Nucleus accumbens (tissue), 56 donors: ENCODE measurements at places on chromosomes 4 and X.

- DNase-seq, result no peak
Observed at GRCh38 chr4:10057023-10057395, 35.7 kb upstream of the SLC2A9 start.

DNA sequence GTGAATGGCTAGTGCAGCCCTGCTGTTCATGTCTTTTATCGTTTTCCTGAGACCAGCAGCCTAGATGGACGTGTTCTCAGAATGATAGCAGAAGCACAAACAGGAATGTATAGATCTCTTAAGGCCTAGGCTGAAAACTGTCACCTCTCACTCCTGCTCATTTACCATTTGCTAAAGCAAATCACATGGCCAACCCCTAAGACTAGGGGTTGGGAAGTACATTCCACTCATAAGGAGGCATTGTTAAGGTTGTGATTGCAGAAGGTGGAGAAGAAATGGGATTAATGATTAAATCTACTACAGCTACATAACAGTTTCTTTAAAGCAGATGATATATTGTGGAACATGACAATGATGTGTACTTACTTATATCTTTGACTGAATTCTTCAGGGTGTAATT is 536.8 kb upstream of the FTHL17 start:
- DNase-seq, result no peak

- DNase-seq, result no peak
Observed at GRCh38 chrX:86066998-86067397, 19.6 kb upstream of the CHM start.

GRCh38 chr4:21248331-21248730 is 548.1 kb downstream of the PACRGL start:
- DNase-seq, result no peak

DNA sequence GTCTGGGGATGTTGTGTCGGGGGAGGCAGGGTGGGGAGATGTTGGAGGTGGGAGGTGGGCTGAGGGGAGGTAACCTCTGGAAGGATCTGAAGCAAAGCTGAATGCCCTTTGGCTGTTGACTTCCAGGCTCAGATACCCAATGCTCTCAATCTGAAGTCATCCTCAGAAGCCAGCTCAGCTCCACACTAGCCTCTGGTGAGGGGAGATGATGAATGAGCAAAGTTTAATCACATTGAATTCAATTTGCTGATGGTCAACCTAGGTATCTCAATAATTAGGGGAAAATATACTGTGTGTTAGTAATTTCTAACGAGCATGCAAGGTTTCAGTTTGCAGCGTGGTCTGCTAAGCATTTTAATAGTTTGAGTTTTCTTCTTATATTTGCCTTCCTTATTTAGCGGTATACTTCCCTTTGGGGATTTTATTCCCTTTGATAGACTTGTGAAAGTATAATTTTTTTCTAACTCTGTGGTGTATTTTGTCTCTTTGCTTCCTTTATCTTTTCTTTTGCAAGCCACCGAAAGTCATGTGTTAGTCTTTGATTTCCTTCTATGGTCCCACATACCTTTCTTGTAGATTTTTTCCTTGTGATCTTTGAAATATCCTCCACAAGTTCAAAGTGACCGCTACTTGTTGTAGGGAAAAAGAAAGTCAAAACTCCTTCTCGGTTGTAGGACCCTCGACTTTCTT is 146.3 kb upstream of the LEF1 start:
- DNase-seq, result no peak

- no peak for DNase-seq
Observed at GRCh38 chrX:10356979-10357378, 200.2 kb downstream of the CLCN4 start.

DNA sequence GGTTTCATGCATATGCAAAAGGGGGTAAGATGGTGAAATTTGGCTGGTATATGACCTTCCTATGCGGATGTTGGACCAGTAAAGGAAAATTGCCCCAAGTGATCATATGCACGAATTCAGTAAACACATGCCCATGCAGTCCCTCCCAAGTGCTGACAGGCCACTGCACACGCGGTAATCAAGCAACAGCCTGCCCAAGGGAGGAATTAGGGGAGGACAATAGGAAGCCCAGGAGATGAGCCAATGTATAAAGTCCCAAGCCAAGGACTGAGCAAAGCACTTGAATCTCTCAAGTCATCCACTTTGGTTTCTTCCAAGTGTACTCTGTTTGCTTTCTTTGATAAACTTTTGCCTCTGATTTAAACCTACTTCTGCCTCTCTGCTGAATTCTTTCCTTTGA is 21.1 kb downstream of the MAGEB16 start:
- DNase-seq, result no peak

DNA sequence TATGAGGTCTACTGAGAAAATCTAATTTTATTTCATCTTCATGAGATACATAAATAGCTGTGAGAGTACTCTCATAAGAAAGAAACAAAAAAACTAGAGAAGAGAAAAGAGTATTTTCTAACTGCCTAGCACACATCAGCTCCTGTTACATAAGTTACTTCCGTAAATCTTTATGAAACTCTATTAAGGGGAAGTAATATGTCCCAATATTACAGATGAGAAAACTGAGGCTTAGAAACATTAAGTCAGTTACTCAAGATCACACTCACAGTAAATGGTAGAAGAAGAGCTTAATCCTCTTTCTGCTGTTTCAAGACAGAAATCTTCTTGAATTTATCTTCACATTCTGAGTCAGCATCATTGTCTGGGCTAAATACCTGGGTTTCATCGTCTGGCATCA is 164.1 kb downstream of the DTHD1 start:
- DNase-seq, result no peak

- no peak for DNase-seq
Observed at GRCh38 chr4:20323991-20324390, 72.3 kb downstream of the SLIT2 start.

GRCh38 chr4:32216502-32216901 is 1496.3 kb downstream of the PCDH7 start:
- DNase-seq, result no peak

DNA sequence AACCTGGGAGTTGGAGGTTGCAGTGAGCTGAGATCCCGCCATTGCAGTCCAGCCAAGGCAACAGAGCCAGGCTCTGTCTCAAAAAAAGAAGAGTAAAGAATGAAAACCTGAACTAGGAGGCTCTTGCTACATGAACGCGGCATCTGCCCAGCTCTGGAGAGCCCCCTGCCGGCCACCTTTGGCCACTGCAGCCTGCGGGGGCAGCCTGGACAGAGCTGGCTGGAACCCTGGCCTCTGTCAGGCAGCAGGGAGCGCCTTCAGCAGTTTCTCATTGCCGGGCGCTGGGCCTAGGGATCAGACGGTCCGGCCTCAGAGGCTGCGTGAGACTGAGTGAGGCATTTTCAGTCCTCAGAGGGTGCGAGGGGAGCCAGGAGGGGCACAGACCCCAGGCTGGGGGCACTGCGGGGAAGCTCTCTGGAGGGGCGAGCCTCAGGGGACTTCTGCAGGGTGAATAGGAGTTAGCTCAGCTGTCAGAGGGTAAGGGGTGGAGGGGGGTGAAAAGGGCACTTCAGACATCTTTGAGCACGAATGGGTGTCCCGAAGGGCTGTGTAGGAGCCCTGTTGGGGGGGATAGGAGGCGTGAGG is 17.5 kb downstream of the DOK7 start:
- peak; percentile 34 for DNase-seq

DNA sequence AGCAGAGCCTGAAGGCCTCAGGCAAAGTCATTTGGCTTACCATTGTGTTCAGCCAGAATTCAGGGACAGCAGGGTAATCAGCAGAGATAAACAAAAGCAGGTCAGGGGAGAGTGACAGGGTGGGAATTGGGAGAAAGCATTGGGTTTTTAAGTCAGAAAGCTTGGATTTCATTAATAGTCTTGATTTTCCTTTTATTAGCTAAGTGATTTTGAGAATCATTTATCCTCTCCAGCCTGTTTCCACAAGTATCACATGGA is 410.1 kb downstream of the HNRNPD start:
- DNase-seq, result no peak

GRCh38 chr4:4841156-4841555 is 18.3 kb upstream of the MSX1 start:
- DNase-seq, result no peak

GRCh38 chr4:71261633-71262121 is 77.1 kb upstream of the SLC4A4 start:
- no peak for DNase-seq

- DNase-seq, result no peak
Observed at GRCh38 chrX:9354918-9355317, 109.9 kb upstream of the TBL1X start.

DNA sequence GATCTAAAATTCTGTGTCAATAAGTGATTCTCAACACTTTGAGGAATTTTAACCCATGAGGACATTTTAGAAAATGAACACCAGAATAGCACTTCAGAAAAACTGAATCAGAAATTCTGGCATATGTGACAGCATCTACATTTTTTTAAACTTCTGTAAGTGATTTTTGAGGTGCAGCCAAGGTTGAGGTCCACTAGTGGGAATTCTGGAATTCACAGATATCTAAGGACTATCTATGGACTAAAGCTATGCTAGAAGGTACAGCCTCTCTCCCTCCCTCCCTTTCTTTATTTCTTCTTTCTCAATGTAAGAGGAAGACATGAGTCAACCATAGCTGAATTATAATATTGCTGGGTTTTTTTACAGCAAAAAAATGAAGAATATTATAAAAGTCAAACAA is 508.2 kb upstream of the ATOH1 start:
- no peak for DNase-seq

GRCh38 chr4:178602833-178603232 is 1160.6 kb upstream of the AGA start:
- DNase-seq, result no peak

DNA sequence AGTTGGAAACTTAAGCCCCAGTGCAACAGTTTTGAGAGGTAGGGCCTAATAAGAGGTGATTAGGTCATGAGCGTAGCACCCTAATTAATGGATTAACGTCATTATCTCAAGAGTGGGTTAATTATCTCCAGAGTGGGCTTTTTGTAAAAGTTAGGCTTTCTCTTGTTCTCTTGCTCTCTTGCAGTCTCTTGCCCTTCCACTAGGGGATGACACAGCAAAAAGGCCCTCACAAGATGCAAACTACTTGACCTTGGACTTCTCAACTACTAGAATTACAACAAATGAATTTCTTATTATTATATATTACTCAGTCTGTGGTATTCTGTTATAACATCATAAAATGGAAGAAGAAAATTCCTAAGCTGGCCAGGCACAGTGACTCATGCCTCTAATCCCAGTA is 22.1 kb upstream of the NDST3 start:
- DNase-seq, result no peak

DNA sequence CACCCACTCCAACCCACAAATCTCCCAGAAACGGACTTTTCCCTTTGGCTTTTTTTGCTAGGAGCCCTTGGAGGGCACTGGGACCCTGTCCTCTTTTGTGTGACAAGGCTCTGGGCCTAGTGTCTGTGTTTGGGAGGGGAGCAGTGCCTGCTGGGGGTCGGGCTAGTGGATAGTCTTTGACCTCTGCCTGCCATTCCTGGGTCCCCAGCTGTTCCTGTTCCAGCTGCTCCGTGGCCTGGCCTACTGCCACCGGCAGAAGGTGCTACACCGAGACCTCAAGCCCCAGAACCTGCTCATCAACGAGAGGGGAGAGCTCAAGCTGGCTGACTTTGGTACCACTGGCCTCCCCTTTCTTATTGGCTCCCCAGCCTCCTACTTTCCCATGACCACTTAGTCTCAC is 6.7 kb upstream of the USP11 start:
- no peak for DNase-seq

DNA sequence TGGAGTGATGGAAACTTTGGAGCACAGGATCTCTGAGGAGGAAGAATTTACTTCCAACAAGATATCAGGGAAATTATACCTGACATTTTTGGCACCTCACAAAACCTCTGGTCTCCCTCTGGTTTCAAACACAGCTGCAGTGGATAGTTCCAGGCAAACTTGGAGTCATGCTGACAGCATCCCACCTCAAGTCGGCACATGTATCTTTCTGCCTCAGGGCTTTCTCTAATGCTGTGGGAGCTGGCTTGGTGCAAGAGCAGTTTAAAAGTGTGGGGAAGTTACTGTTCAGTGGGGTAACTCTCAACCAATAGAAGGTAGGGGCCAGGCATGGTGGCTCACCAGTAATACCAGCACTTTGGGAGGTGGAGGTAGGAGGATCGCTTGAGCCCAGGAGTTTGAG is 207.1 kb upstream of the NHS start:
- DNase-seq, result no peak

- no peak for DNase-seq
Observed at GRCh38 chr4:133537780-133538281, 388.7 kb downstream of the PCDH10 start.

GRCh38 chrX:21440911-21441310 is 66.7 kb downstream of the CNKSR2 start:
- no peak for DNase-seq

GRCh38 chrX:79161655-79162054 is 17.2 kb downstream of the GPR174 start:
- no peak for DNase-seq

DNA sequence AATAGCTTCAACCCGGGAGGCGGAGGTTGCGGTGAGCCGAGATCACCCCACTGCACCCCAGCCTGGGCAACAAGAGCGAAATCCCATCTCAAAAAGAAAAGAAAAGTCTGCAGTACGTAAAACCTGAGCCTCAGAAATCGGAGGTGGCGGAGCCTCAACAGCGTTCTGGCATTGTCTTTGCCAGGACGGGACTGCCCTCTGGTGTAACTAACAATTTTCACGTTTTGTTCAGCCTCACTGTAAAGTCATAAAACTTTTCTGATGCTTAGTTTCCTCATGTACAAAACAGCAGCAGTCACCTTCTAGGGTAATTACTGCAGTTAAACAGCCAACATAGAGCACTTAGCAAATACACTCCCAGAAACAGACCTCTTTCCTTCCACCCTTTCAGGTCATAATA is 121.7 kb downstream of the RBM47 start:
- DNase-seq, result no peak

DNA sequence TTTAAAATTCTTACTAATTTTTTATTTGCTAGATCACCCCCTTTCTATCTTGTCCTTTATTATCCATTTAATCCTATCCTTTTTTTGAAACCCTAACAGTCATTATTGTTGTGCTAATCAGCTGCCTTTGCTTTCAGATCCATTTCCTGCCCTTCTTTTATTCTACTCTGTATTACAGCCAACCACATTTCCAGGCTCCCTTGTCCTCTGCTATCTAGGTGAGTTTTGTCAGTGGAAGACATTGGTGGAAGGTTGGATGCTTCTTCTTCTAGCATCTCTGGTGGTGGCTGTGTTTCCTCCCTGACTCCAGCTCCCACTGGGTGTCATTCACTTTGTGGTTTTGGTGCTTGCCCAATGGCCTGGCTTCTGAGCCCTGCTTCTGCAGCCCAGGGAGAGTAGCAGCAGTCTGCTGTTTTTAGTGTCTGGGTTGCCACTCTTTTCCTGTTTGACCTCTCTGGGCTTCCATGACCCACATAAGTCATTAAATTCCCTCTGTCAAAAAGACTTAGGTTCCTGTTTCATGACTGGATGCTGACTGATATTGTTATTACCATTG is 225.2 kb upstream of the PGRMC2 start:
- DNase-seq, result no peak
